ENCODE measurements at places on chromosomes 1 and 21.
A peak's percentile ranks its signal among the peaks of the same experiment; 100 is the strongest.

GRCh38 chr1:23400324-23401114 lies 24.0 kb downstream of the TCEA3 start:
- DNase-seq: no peak

DNA sequence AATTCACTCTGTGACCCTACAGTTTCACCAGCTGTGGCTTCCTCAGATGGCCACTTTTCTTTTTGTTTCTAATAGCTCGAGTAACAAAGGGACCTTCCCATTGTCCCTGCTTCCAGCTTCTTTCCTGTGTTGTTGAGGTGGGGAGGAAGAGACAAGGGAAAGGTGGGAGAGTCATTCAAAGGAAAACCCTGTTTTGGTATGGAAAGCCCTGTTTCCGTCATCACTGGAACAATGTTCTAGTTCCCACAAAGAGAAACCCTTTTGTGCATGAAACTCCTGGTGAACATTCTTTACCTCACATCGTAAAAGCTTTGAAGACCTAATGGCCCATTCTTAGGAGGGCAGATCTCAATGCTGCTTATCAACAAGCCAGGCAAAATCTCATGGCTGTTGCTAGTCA lies 62.2 kb downstream of the ABCA4 start:
- no peak for DNase-seq

- DNase-seq: no peak
Observed at GRCh38 chr1:36964830-36965229, 69.5 kb downstream of the GRIK3 start.

DNA sequence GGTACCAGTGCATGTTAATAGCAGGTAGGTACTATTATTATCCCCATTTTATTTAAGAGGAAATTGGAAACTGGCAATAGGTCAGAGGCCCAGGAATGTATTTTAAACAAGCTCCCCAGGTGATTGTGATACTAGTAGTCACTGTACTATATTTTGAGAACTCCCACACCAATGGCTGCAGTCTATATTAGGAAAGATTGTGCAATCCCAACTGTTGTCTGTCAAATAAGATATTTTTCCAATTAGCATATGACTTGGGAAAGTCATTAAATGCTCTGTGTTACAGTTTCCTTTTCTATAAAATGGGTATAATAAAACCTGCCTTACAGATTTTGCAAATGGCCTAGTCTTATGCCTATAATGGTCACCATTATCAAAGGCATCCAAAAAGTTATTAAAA lies 94.2 kb upstream of the DMRTA2 start:
- DNase-seq: no peak

GRCh38 chr1:12445257-12445656 lies 172.8 kb downstream of the DHRS3 start:
- DNase-seq: no peak

GRCh38 chr1:46449223-46450159 lies 40.1 kb upstream of the DMBX1 start:
- no peak for DNase-seq

DNA sequence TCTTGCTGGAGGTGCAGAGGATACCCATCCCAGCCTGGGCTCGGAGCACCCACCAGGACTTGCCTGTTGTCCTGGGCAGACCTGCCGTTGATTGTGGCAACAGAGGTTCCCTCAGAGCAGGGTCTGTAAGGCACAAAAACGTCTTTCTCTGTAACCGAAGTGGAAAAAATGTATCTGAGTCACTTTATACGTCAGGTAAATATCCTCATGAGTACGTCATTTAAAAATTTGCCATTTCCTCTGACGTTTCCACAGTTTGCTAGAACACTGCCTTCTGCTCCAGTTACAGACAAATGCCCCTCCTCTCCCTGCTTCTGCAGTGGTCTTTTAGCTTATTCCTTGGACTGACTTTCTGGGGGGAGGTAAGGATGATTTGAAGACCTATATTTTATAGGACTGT lies 326.8 kb downstream of the HHAT start:
- no peak for DNase-seq

GRCh38 chr1:27891196-27891889 lies 19.0 kb downstream of the THEMIS2 start:
- no peak for DNase-seq

GRCh38 chr1:205285381-205286101 lies 36.0 kb downstream of the NUAK2 start:
- no peak for DNase-seq

DNA sequence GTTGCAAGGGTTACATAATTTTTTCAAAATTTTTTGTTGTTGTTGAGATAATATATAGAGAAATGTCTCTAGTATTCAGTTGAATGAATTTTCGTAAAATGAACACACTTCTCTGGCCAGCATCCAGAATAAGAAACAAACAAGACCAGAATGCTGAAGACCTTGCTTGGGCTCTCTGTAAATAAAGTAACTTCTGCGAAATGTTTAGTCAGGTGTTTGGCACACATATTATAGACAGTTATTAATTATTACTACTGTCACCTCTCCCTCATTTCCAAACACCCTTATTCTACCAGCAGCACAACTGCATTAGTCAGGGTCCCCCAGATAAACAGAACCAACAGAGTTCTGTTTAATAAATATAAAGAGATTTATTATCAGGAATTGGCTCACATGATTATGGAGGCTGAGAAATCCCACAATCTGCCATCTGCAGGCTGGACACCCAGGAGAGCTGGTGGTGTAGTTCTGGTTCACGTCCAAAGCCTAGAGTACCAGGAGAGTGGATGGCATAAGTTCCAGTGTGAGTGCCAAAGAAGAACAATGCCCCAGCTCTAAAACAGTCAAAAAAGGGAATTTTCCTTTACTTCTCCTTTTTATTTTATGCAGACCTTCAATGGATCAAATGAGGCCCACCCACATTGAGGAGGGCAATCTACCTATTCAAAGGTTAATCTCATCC lies 44.1 kb upstream of the KCND3 start:
- DNase-seq: no peak

- DNase-seq: no peak
Observed at GRCh38 chr1:107544285-107544684, 403.4 kb downstream of the NTNG1 start.

DNA sequence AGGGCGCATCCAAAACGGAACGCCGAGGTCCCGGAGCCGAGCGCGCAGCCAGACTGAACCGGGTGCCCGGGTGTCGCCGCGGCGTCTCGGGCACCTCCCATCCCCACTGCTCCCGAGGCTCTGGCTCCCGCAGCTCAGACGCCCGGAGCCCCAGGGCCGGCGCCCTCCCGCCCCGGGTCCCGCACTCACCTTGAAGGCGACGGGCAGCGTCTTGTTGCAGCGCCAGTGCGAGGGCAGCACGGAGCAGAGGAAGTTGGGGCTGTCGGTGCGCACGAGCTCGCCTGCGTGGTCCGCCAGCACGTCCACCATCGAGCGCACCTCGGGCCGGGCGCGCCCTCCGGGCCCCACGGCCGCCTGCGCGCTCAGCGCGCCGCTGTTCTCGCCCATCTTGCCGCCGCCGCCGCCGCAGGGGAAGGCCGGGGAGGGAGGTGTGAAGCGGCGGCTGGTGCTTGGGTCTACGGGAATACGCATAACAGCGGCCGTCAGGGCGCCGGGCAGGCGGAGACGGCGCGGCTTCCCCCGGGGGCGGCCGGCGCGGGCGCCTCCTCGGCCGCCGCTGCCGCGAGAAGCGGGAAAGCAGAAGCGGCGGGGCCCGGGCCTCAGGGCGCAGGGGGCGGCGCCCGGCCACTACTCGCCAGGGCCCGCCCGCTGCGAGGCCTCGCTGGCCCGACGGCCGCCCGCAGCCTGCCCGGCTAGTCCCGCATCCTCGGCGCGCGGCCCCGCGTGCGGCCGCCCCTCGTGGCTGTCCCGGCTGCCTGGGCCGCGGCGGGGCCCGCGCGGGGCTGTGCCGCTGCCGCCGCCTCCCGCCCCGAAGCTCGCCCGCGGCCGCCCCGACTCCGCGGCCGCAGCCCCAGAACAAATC lies 447 bp downstream of the RUNX3 start:
- DNase-seq: peak; percentile 51

GRCh38 chr1:206809504-206810084 lies 37.3 kb upstream of the IL10 start:
- no peak for DNase-seq

GRCh38 chr1:54872036-54872331 lies 15.0 kb downstream of the DHCR24 start:
- no peak for DNase-seq

GRCh38 chr1:162548170-162548569 lies 13.4 kb upstream of the UAP1 start:
- DNase-seq: no peak

- no peak for DNase-seq
Observed at GRCh38 chr21:32312976-32313375, 14.3 kb downstream of the MRAP start.

GRCh38 chr1:85359874-85360721 lies 83.7 kb upstream of the BCL10 start:
- DNase-seq: no peak

- DNase-seq: no peak
Observed at GRCh38 chr1:230863449-230863848, 4.9 kb downstream of the C1orf198 start.

Data from activated naive CD4-positive, alpha-beta T cell treated with anti-CD3 and anti-CD28 coated beads, Interleukin-2, amount 50 U/mL, for 72 hours (primary cell).